T-helper 1 cell (primary cell): ENCODE measurements at places on chromosomes 7 and 10.

DNA sequence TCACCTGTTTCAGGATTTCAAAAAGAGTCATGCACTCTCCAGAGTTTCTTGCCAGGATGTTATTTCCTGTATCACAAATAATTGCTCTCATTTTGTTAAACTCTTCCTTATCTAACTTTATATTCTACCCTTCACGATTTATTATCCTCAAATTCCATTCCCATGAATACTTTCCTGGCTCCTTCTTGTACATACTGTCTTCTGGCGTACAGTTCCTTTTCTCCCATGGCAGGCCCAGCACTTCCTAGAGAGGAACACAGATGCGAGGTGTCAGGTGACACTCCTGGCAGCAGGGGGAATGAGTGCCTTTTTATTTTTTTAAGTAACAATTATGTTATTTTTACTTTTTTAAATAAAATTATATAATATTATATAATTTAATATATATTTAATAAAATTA lies 411.9 kb downstream of the TFEC start:
- DNase-seq = no peak

DNA sequence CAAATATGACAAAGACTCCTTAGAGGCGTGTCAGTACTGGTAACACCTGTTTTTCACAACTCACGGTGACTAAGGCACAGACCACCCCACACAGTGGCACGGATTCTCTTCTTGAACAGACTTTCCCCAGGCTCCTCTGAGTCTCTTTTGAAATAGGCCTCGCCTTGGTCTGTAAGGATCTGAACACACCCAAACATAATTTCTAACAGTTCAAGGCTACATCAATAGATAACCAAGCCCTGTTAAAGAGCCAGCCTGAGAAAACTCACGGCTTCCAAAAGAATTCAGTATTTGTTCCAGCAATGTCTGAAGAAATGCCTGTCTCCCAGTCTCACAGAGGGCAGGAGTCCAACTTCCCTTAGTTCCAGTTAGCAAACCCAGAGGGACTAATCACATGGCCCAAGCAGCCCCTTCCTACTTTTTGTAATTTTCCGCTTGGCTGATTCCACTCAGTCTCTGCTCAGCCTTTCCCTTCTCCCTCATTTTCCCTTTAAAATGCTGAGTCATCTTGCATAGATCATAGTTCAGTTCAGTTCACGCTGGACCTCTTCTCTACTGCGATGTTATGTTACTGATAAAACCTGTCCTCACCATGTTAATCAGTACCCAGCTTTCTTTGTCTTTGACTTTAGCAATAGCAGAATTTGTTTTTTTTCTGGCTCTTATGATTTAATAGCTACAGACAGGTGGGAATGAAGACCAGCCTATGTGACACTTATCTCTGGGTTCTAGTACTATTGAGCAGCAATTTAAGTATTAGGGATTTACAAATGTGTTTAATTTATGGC lies 22.6 kb upstream of the AKR1C3 start:
- no peak for DNase-seq

- no peak for DNase-seq
These were observed 136.4 kb downstream of the CUBN start for GRCh38 chr10:16993186-16993585.

DNA sequence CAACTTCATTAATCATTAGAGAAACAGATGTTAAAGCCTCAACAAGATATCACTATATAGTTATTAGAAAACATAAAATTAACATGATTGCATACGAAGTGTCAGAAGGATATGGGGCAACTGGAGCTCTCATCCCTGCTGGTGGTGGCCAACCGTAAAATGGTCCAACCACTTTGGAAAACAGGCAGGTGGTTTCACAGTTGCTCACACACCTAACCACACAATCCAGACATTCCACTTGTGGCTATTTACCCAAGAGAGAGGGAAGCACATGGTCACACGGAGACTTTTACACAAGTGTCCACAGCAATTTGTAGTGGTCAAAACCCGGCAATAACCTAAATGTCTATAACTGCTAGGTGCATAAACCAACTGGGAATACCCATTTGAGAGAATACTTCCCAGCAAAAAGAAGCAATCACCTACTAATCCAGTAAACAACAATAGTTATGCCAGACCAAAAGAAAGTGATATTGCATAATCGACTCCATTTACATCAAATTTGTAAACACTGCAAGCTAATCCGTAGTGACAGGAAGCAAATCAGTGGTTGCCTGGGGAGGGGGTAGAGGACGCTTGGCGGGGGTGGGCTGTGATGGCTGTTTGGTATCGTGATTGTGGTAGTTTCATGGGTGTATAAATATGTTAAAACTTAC lies 91.8 kb downstream of the LARP4B start:
- no peak for DNase-seq

GRCh38 chr10:86229811-86230556 lies 136.6 kb downstream of the GRID1 start:
- no peak for DNase-seq
